IMR-90 (cell line): ENCODE measurements at places on chromosomes 12 and 14. TPM values are rescaled to one million over a fixed set of nuclear protein-coding genes. Genes with fewer than 3 reads are reported as not detected.

DNA sequence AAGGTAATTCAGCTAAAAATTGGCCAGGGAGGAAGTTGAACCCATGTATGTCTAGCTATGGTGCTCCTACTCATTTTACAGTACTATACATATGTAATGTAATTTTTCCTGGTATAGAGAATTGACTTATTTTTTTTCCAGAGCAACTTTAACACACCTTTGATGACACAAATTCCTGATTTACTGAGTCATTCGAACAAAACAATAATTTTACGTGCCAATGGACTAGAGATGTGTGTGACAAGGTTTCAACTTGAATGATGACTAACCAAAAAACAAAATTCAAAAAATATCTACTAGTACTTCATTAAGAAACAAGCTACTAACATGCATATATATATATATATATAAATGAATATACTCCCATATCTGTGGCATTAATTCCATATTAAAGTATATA lies 180.5 kb downstream of the KITLG start:
- DNase-seq, result no peak

Gene METAP2
- 72.9 and 108 TPM in 2 replicates for total RNA-seq

Gene HOXC12
- total RNA-seq, result not detected in 2 replicates

GRCh38 chr12:15194456-15195368 lies 26.5 kb downstream of the RERG start:
- DNase-seq, result no peak

- no peak for DNase-seq
These were observed 407.9 kb downstream of the MED13L start for GRCh38 chr12:115869604-115870003.

DNA sequence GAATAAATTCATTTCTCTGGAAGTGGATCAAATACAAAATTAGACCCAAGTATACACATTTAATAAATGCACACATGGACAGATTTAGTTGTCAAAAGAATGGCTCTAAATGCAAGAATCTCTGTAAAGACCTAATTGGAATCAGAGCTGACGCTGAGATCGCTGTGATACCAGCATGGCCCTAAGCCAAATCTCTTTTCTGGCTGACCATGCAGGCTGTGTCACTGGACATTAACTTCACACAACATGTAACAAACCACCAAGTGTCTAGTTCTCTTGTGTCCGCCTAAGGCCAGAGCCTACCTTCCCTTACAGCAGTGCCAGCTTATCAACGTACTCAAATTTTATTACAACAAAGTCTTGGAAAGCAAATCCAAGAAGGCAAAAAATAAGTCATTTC lies 127.5 kb downstream of the MED13L start:
- DNase-seq, result no peak

Gene DPPA3
- not detected in 2 replicates for total RNA-seq

Gene FAM222A
- total RNA-seq, result under 0.01 TPM in 2 replicates

GRCh38 chr12:67541625-67541991 lies 106.9 kb upstream of the DYRK2 start:
- no peak for DNase-seq

- peak; percentile 16 for DNase-seq
These were observed 60.4 kb upstream of the FAR2 start for GRCh38 chr12:29088611-29089219.

Gene HELB
- 2.9 and 3.6 TPM in 2 replicates for total RNA-seq

DNA sequence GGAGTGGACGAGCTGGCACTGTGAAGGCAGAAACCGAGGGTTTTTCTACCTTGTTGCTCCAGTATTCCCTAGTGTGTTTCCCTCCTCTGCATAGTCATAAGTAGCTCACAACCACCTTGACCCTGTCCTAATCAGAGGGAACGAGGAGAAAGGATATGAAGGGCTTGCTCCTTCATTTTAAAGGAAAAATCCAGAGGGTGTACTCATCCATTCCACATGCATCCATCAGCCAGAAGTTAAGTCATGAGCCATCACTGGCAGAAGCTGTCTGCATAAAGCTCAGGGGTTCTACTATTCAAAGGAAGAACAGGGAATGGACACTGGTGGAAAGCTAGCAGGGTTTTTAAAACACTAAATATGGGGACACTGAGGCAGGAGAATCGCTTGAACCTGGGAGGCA lies 84.3 kb upstream of the FOXN3 start:
- peak; percentile 66 for DNase-seq

Gene PAH
- not detected in 2 replicates for total RNA-seq

GRCh38 chr12:82519510-82519909 lies 161.2 kb downstream of the METTL25 start:
- DNase-seq, result no peak

DNA sequence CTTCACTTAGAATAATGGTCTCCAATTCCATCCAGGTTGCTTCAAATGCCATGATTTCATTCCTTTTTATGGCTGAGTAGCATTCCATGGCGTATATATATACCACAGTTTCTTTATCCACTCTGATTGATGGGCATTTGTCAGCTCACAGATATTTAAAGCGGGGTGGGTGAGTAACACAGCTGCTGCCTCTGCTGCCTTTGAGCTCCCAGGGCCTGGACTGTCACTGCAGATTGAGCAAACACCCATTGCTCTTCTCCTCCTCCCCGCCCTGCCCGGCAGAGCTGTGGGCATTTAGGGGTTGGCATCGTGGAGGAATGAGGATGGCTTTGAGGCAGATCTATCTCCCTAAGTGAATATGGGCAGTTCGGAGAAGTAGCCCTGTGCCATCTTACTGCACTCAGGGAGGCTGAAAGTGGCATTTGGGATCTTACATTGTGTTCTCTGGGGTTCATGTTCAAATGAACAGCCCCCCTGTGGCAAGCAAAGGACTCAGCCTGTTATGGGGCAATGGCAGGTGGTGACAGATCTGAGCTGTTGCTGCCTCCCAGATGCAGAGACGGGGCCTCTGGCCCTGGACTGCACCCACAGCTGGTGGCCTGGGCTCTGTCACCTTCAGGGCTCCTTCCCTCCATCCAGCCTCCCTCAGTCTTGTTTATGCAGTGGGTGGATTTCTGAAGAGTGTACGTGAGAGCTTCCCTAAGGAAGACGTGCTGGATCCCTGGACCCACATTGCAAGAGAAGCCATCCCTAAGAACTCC lies 4.9 kb downstream of the RFLNA start:
- DNase-seq, result no peak

Gene TAS2R31
- total RNA-seq, result 4.3 and 8.6 TPM in 2 replicates

GRCh38 chr12:286531-287300 lies 24.1 kb upstream of the SLC6A13 start:
- DNase-seq, result no peak

DNA sequence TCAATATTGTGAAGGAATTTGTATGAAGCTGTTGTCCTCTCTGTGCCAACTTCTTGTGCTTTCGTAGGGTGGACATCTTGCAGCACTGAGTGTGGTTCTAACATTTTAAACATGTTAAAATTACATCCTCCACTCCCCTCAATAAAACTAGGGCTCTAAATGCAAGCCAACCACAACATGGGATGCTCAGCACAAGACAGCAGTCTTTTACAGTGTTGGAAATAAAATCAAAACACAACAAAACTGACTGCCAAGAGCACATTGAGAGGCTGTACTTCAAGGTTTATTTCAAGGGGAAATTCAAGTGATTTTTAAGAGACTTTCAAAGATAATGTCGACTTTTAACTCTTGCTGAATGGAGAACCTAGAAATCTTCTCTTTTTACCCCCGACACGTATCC lies 396.9 kb downstream of the TMTC2 start:
- no peak for DNase-seq

Gene ZFYVE1
- 11.1 and 12.2 TPM in 2 replicates for total RNA-seq

Gene PRIMA1
- total RNA-seq, result not detected in 2 replicates

Gene GPRC5A
- total RNA-seq, result 49.6 and 49.7 TPM in 2 replicates

Gene RNASE4
- total RNA-seq, result 8.1 and 10.4 TPM in 2 replicates

GRCh38 chr14:38108681-38109080 lies 99.0 kb upstream of the SSTR1 start:
- DNase-seq, result peak; percentile 96

- DNase-seq, result peak; percentile 71
These were observed 8.5 kb upstream of the SYNE3 start for GRCh38 chr14:95524706-95525512.

Gene GALNT16
- total RNA-seq, result 0.28 and 0.36 TPM in 2 replicates

Gene DACT1
- total RNA-seq, result 8.1 and 9.7 TPM in 2 replicates

Gene NINJ2
- not detected in 2 replicates for total RNA-seq

Gene DEPDC4
- 0.72 and 7.5 TPM in 2 replicates for total RNA-seq

Gene FOXG1
- total RNA-seq, result not detected in 2 replicates

Gene KRT7
- 0.54 and 1.4 TPM in 2 replicates for total RNA-seq

DNA sequence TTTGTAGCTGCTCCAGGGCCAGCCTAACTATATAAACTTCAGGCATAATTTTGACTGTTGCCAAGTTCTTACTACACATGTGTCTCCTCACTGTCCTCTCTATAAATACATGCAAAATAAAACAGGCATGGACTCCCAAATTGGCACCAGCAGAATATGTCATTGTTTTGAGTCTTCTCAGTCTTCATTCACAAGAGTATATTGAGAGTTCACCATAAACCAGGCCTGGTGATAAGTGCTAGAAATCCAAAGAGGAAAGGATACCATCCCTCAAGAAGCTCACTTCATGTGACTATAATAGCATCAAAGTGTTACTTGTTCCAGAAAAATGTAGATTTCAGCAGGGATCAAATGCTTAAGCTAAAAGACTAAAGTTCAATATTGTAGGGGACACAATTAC lies 13.7 kb downstream of the GPR19 start:
- DNase-seq, result no peak

Gene CLEC1B
- total RNA-seq, result not detected in 2 replicates

Gene CIPC
- 12.9 and 13.1 TPM in 2 replicates for total RNA-seq
